ENCODE measurements at places on chromosomes 1 and 21.
A peak's percentile ranks its signal among the peaks of the same experiment; 100 is the strongest.

DNA sequence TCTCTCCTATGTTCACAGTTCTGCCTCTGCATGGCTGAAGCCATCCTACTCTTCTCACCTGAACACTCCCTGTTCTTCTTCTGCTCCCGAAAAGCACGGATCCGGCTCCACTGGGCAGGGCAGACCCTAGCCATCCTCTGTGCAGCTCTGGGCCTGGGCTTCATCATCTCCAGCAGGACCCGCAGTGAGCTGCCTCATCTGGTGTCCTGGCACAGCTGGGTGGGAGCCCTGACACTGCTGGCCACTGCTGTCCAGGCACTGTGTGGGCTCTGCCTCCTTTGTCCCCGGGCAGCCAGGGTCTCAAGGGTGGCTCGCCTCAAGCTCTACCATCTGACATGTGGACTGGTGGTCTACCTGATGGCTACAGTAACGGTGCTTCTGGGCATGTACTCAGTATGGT is 1.8 kb downstream of the CYB561D1 start:
- DNase-seq = no peak

DNA sequence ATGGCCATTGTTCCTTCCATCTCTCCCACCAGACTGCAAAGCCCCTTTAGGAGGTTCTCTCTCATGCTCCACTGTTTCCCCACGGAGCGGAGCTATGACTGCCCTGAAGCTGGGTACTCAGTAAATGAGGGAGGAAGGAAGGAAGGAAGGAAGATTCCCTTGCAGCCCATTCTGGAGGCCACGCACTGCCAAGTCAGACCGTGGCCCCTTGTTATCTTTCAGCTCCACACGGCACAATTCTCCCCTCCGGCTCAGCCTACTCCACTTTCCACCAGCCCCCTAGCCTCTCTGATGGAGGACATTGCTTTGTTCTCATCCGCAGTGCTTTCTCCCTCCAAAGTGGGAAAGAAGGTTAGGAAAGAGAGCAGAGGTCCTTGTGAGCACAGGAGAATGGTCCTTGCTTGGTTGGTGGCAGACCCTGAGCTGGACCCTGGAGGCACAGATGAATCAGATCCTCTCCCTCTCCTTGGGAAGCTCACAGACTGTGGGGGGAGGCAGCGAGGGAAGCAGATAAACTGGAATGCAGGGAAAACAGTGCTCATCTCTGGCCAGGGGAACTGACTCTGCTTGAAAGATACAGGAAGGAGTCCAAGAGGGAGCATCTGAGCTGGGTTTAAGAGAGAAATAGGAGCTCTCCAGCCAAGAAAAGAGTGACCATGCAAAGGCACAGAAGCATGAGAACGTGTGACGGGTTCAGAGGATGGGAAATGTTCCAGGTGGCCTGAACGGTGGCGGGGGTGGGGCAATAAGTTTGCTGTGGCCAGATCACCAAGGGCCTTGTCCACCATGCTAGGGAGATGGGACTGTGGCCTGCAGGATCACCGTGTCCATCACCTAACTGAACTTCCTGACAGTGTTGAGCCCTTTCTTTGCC is 52.6 kb downstream of the GLIS1 start:
- no peak for DNase-seq

DNA sequence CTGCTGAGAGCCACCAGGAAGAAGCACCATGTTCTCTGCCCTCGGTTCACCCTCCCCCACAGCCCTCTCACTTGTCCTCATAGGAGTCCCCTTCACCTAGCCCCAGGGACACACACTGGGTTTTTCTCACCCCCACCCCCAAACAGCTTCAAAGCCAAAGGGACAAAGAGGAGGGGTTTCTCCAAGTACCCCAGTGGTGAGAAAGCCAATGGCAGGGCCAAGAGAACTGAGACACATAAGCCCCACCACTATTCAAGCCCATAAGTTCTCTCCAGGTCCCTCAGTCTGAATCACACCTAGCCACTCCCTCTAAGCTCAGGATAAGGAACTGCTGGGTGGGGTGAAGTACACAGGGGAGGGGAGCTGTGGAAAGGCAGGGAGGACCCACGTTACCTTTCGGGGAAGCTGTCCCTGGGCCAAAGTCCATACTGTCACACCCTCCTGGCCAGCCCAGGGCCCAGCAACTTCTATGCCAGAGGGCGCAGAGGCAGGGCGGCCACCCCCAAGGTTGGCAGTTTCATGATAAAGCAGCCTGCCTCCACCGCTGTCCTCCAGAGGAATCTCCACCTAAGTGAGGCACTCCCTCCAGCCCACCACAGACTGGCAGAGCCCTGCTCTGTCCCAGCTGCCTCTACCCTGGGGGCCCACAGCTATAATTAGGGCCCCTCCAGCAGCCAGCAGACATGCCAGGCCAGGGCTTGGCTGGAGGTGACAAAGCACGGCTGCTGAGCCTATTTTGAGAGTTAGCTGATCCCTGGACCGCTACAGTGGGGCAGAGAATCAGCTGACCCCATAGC is 39.0 kb upstream of the PPP1R15B start:
- DNase-seq = no peak

- no peak for DNase-seq
Observed at GRCh38 chr1:63968663-63969440, 195.0 kb downstream of the ROR1 start.

DNA sequence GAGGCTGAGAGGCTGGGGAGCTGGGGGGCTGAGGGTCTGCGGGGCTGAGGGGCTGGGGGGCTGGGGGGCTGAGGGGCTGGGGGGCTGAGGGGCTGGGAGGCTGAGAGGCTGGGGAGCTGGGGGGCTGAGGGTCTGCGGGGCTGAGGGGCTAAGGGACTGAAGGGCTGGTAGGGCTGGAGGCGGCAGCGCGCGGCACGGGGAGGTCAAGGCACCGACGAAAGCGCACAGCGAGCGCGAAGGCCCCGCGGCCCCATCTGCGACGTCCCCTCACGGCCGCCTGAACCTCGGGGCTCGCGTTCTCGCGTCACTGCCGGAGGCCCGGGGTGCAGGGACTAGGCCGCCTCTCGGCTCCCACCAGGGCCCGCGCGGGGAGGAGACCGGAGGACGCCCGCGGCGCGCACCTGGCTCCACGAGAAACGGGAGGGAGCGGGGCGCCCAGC is 356 bp downstream of the INTS11 start:
- DNase-seq = no peak

DNA sequence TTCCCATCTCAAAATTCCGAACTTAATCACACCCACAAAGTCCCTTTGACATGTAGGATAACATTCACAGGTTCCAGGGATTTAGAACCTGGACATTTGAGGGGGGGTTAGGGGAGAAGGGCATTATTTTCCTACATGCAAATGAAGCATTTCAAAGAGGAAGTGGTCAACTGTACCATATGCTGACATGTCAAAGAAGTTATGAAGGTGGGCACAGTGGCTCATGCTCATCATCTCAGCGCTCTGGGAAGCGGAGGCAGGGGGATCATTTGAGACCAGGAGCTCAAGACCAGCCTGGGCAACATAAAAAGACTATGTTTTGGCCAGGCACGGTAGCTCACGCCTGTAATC is 35.7 kb downstream of the PTP4A2 start:
- DNase-seq = no peak

DNA sequence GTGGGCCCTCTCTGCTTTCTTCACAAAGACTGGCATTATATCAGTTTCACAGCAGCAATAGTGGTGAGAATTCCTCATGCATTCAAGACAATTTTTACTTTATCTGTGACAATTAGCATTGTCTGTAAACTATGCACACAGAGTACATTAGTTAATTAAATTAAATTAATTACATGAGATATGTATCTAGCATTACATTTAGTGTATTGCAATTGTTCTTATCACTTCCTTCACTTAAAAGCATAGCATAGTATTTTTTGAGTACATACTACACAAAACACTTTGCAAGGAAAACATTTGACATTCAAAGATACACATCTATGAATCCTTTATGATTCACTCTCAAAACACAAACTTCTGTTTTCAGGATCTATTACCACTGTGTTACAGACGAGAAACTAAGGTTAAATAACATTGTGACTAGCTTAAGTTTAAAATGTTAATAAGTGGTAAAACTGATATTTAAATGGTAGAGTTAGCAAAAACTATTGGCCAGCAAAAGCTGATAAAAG is 1542.6 kb downstream of the PLA2G4A start:
- DNase-seq = no peak

DNA sequence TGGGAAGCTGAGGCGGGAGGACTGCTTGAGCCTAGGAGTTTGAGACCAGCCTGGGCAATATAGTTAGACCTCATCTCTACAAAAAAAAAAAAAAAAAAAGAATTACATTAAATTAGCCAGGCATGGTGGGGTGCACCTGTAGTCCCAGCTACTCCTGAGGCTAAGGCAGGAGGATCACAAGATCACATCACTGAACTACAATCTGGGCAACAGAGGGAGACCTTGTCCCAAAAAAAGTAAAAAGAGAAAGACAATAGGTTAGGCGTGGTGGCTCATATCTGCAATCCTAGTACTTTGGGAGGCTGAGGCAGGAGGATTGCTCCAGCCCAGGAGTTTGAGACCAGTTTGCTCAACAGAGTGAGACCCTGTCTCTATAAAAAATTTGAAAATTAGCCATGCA is 130.3 kb downstream of the TIAM1 start:
- no peak for DNase-seq

DNA sequence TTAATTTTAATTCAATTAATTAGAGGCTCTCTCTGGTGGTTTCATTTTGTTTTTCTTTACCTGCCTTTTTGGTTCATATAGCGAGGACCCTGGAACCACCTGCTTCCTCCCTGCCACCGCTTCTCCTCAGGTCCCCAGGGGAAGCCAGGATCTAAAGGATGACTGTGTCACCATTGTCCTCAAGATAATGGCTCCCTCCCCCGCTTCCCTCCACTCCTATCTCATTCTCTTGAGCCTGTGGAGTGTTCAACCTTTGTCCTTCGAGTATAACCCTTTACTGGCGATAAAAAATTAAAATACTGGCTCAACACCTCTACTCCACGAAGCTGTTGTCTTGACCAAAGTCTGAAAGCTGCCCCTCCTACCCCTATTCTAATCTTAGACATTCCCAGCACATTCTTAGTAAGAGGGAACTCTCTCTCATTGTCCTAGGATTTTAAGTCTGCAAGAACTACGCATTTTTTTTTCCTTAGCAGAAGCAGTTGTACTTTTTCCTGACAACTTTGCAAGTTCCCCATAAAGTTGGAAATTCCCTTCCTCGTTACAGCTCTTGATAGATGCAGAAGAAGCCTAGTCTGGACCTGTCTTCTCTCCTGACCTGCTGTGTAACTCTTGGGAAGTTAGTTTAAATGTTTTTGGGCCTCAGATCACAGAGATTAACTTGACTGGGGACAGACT is 12.6 kb upstream of the MAPKAPK2 start:
- DNase-seq = no peak

DNA sequence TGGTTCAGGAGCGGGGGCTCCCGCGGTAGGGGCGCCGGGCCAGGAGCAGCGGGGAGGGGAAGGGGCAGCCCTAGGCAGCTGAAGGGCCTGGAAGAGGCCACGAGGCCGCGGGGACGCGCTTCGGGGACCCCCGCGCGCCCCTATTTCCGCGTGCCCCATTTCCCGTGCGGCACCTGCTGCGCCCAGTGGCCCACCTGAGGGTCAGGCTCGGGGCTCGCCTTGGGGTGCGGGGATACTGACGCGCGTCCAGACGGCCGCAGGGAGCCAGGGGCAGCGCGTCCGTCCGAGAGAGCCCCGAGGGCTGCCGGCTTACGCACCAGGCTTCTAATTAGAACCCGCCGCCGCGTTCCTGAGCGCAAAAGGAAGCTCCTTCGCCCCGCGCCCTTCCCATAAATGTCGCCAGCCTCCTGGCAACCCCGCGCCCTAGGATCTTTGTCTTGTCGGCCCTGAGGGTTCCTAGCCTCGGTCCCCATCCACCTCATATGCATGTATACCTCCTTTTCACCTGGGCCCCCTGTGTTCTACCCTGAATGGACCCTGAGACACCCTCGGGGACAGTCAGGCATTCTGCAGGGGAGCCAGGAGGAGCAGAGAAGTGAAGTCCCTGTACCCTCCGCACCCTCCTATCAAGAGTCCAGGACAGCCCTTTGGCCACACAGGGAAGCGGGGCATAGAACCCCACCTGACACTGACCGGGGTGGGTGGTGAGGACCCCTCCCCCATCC is 1.8 kb downstream of the WNT3A start:
- DNase-seq = no peak

DNA sequence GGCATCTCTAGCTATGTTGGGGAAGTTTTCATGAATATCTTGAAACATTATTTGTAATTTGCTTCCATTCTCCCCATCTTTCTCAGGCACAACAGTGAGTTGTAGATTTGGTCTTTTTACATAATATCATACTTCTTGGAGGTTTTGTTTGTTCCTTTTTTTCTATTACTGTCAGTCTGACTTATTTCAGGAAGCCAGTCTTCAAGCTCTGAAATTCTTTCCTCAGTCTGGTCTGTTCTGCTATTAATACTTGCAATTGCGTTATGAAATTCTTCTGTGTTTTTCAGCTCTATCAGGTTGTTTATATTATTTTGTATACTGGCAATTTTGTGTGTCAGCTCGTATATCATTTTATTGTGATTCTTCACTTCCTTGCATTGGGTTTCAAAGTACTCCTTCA is 424.6 kb upstream of the PTBP2 start:
- DNase-seq = no peak

DNA sequence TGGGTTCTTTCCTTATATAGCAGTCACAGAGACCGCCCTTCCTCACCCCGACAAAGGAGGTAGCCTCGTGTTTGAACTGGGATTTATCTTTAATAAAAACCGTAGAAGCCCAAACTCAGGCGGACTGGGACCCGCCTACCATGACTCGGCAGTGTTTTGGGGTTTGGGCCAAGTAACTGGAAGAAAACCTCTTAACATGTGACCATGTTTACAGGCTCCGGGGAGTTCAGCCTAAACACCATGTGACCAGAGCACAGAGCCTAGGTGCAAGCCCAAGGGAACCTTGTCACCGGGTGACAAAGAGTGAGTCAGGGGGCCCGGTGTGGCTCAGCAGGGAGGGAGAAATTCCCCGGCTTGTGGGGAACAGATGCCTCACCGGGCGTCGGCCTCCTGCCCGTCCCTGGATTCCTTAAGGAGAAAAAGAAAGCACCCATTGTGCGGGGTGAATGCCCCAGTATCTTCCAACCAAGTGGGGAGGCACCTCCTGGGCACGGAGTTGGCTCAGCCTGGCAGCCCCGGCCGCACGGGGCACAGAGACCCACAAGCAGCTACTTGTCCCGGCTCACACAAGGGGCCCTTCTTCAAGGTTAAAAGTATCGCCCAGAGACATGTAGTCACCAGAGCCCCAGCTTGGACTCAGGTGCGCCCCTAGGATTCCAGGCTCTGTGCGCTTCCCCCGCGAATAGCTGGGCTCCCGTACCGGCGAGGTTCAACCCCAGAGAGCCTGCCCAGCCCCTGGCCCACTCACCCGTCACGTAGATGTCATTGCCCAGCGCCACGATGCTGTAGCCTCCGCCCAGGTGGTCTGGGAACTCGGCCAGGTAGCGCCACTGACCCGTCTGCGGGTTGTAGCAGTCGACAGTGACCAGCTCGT is 1.4 kb downstream of the KLHL21 start:
- peak; percentile 88 for DNase-seq
